ENCODE measurements at places on chromosomes 5 and 9.

DNA sequence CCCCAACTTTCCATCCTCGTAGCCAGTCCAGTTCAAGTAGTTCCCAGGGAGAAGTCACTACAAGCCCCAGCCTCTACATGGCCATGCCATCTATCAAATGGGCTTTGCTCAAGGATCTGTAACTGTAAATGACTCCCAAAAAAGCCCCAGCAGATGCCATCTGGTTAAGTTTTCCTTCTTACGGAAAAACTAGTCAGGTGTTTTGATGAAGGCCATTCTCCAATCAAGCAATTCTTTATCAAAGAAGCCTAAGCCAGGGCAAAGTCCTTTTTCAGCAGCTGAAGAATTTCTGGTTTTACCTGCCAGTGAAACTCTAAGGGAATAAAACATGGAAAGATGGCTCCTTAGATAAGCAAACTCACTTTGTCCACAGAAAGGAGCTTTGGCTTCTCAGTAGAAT, 21.9 kb upstream of the ZNF622 start:
- no peak for DNase-seq

DNA sequence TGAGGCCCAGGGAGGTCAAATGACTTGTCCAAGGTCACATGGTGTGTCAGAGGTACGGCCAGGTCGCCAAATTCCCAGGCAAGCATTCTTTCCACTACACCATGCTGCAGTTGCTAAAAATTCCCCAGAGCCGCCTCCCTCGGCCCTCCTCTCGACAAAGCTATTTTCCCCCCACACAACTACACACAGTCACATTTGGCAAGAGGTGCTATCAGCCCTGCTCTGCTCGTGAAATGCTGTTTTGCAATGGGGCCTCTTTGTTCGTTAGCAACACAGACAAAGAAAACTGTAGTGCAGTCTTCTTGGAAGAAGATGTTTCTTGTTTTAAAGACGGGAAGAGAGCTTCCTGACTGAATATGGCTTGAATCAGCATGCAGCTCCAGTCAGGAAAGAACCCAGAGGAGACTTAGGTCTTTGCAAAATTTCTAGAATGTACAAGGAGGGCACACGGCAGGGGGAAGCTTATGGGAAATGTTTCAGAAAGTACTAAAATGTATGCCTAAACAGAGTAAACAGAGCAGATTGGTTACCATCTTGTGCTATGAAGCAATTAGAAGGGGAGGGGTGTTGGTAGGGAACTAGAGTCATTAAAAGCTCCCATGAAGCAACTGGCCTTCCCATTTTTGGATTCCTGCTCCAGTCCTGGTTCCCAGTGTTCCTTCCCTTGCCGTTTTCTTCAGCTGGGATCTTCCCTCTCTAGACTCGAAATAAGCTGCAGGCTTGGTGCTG, 14.2 kb downstream of the SLIT3 start:
- no peak for DNase-seq

DNA sequence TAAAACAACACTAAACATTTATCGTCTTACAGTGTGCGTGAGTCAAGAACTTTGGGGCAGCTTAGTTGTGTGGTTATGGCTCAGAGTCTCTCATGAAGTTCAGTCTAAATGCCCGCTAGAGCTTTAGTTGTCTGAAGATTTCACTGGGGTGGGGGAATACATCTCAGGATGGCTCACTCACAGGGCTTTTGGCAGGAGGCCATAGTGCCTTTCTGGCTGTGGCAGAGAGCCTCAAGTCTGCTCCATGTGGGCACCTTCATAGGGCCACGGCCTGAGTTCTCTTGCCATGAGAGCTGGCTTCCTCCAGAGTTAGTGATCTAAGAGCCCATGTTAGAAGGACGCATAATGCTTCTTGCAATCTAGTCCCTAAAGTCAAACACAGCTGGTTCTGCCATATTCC, 258.8 kb upstream of the NUDT12 start:
- DNase-seq, result no peak

- DNase-seq, result no peak
Measured at GRCh38 chr5:124576848-124577409, 169.5 kb downstream of the ZNF608 start.

DNA sequence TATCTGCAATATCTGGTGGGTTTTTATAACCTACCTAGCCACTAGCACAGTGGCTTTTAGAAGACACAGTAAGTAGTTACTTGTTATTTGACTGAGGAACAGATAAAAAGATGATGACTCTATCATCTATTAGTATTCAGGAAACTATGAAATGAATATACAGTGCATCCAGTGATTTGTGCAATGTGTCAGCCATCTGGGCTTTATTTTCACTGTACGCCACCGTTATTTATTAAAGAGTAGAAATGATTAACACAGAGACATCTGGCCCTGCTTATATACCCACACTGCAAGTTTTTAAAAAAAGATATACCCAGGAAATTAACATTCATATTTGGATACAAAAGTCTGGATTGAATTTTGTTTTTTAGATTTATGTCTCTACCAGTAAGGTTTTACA, 408.4 kb downstream of the PDE4D start:
- no peak for DNase-seq

DNA sequence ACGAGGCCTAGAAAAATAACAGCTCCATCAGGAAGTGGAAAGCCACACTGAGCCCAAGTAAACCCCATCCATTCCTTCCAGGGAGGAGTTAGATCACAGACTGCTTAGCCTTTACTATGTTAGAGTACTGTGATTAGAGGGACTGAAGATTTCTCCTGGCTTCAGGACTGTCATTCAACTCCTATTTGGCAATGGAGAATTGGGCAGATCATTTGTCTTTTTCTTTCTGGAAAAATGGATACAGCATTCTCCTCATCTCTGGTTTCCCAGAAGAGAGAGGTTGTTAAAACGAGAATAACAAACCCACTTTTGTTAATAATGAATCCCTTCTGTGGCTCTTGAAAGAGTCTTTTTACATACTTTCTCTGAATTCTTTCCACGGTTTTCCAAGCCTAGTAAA, 150.4 kb downstream of the GABRB2 start:
- DNase-seq, result no peak

DNA sequence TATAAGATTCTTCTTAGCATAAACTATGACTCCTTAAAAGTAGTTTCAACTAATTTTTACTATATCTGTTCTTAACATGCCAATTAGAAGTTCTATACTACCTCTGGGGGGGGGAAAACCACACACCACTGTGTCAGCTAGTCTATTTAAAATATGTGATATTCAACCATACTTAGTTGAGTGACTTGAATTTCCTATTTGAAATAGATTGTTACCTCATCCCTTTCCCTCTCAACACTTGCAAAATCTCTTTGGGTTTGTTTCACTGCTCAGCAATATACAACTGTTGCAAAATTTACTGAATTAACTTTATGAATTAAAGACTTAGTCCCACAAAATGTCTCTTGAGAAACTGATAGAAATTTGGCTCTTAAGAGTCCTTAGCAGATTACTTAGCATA, 151.1 kb upstream of the POU5F2 start:
- DNase-seq, result no peak

DNA sequence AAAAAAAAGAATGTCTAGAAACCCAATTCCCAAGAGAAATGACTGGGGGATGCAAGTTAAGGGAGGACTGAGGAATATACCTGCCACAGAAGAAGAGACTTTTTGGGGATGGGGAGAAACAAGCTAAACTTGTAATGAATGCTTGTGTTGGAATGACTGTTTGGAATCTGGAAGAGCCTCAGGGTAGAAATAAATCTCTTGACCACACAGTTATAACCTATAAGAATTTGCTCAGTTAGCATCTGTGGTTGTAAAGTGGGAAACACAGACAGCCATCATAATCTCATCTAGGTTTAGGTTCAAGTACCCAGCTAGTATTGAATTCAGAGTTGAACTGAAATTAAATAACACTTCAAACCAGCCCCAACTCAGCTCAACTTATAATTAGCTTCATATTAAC, 678.3 kb upstream of the CHD1 start:
- no peak for DNase-seq

DNA sequence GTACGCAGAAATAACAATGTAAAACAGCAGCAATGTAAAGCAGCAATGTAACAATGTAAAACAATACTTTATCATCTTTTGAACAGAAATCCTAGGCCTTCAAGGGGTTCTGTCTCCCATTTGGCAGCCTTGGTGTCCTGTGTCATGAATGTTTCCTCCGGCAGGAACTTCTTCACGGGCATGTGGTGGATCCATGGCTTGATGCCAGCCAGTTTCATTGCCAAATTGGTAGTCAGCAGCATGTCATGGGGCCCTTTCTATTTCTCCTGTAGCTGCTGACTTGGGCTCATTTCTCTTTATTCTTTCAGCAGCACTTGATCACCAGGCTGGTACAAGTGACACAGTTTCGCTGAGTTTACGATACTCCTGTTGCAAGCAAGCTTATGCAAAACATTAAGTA, 275.3 kb downstream of the HTR1A start:
- no peak for DNase-seq

GRCh38 chr5:170311511-170312300, 14.1 kb upstream of the LCP2 start:
- no peak for DNase-seq

GRCh38 chr5:43567967-43568366, 11.1 kb upstream of the PAIP1 start:
- no peak for DNase-seq

- DNase-seq, result no peak
Measured at GRCh38 chr9:87140605-87141109, 193.4 kb upstream of the GAS1 start.

GRCh38 chr5:67092535-67092934, 104.1 kb downstream of the CD180 start:
- DNase-seq, result no peak

DNA sequence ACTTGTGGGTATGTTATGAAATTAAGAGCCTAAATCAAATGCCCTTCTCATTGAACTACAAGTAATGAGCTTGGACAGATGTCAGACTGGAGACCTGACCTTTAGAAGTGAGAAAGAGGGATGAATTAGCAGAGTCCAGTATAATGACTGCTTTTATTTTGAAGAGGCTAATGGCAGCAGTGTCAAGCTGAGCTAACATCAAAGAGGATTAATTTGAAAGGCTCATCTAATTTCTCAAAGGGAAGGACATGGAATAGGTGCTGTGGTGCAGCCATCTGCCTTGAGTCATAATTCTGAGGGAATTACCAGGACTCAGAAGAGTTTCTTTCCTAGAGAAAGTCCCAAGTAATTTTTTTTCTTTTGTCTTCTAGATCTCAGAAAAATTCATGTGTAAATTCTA, 57.6 kb downstream of the FAM81B start:
- no peak for DNase-seq

DNA sequence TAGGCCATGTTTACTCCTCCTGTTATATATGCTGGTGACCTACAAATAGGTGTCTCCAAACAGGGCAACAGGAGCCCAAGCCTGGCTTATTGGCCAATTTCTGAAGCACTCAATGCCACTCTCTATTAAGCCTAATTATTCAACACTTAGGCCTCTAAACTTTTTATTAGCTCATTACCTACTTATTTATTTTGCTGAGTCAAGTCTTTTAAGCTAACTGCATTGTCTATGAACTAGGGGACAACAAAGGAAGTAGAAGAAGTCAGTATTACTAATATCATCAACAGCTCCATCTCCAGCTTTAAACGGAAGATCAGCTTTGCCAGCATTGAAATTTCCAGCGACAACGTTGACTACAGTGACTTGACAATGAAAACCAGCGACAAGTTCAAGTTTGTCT, 28.2 kb downstream of the GABRP start:
- no peak for DNase-seq

DNA sequence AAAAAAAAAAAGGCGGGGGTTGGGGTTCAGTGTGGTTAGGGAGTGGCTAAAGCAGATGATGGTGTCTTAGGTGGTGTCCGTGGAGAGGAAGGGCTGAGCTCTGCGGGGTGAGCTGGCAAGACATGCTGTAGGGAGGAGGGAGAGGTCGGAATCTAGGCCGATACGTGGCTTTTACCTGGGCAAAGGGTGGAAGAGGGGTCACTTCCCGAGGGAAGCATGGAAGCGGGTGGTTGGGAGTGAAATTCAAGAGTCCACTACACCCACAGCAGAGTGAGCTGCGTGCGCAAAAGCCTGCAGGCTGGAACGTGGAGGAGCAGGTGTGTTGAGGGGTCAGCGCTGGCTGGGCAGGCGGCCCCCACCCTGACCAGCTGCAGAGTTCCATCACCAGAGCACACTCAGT, 17.8 kb downstream of the TBC1D9B start:
- DNase-seq, result no peak

DNA sequence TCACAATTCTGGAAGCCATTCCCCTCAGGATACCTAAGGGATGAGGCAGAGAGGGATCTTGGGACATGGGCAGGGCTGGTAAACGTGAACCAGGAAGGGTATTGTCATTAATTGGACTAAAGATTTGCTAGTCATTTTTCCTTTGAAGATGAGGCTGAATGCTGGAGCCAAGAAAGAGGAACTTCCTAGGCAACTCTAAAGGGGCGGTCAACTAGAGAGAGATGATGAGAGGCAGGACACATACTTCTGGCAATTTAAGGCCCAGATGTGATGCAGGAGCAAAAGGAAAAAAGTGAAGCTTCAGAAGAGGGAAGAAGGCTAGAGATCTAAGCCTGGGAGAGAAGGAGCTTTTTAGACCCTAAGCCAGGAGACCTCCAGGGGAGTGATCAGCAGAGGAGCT, 5.6 kb downstream of the GBA2 start:
- DNase-seq, result no peak

DNA sequence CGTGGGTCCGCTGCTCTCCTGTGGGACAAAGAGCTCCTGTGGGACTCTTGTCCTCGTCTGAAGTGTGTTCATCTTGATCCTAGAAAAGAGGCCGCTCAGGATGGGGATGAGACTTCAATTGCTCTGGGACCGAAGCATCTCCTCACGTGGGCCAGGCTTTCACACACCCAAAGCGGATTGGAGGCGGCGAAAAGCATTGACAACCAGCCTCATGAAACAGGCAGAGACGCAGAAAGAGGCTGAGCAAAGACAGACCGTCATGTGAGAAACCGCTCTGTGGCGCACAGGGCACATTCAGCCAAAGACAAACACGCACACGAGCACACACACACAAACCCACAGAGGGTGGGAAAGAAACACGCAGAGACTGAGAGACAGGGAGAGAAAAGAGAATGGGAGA, 479.5 kb downstream of the SPATA31A7 start:
- DNase-seq, result no peak

- no peak for DNase-seq
Measured at GRCh38 chr5:15260356-15261268, 239.4 kb upstream of the FBXL7 start.

DNA sequence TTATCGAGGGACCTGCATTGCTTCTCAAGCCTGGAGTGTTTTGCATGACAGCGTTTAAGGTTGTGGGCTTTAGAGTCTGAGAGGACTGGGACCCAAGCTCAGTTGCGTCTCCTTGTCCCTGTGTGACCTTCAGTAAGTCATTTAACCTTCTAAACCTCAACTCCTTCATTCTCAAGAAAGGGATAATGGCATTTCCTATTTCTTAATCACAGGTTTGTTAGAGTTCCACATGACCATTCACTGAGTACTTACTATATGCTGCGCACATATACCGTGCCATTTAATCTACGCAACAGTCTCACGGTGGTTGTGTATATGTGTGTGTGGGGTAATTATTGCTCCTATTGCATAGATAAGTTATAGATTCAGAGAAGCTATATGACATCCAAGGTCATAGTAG, 76.3 kb downstream of the MACROH2A1 start:
- no peak for DNase-seq
